ENCODE measurements at places on chromosomes 13 and 19.

GRCh38 chr19:13622766-13623715, 116.8 kb upstream of the CACNA1A start:
- DNase-seq: no peak

- no peak for DNase-seq
These were observed 780.8 kb downstream of the GPC5 start for GRCh38 chr13:92179223-92179622.

GRCh38 chr13:97974773-97975172, 21.3 kb downstream of the IPO5 start:
- no peak for DNase-seq

DNA sequence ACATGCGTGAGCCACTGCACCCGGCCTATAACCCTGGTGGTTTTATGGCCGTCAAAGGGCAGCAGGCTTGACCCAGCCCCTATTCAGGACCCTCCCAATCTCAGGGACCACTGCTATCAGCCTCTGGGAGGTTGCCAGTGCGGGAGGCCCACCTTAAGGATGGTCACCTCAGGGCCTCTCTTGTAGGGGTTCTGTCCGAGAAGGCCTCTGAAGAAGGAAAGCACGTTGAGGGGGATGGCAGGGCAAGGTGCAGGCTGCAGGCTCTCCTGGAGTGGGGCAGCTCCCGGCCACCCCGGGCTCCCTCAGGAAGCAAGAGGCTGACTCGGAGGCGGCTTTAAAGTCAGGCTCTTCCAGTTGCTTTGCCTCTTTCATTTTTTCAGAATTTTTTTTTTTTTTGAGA, 6.0 kb upstream of the GRTP1 start:
- DNase-seq: no peak

GRCh38 chr13:37416291-37417059, 182.1 kb downstream of the POSTN start:
- no peak for DNase-seq

DNA sequence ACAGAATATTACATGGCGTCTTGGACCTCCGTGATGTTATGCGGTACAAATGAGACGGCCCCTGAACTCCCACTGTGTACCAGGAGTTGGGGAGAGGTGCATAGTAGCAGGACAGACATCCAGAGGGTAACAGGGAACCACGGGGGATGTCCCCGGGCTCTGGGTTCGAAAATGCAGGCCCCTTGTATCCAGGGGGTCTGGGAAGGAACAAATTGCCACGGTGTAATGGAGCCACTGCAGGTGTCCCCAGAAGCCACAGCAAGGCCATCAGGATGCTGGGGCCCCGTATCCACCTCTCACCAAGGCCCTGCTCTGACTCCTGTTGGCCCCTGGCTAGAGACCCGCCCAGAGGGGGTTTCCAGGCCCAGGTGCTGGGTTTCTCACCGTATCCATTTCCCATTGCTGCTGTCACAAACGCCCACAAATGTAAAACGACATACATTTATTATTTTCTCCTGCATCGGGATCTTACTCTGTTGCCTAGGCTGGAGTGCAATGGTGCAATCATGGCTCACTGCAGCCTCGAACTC, 77.8 kb downstream of the INSR start:
- DNase-seq: no peak
